ENCODE measurements at places on chromosomes 3 and 15.

GRCh38 chr15:77588126-77588525 lies 44.6 kb downstream of the LINGO1 start:
- no peak for DNase-seq

- DNase-seq = no peak
These were observed 323.4 kb downstream of the PTPRG start for GRCh38 chr3:61884794-61885193.

GRCh38 chr15:51625236-51625635 lies 2.7 kb upstream of the DMXL2 start:
- no peak for DNase-seq

DNA sequence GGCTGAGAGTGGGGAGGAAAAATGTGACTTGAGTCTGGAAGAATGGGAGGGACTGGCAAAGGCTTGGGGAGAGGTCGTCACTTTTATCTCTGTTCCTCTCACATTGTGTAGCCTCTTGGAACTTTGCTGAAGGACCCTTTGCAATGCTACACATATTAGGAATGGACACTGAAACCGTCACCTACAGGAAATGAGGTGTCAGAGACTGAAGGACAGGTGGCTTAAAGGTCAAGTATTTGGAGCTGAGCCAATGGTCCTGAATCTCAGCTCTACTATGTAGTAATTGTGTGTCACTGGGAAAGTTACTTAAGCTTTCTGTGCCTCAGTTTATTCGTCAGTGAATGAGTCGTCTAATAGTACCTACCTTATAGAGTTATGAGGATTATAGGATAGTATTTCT lies 14.7 kb downstream of the MCTP2 start:
- DNase-seq = no peak

DNA sequence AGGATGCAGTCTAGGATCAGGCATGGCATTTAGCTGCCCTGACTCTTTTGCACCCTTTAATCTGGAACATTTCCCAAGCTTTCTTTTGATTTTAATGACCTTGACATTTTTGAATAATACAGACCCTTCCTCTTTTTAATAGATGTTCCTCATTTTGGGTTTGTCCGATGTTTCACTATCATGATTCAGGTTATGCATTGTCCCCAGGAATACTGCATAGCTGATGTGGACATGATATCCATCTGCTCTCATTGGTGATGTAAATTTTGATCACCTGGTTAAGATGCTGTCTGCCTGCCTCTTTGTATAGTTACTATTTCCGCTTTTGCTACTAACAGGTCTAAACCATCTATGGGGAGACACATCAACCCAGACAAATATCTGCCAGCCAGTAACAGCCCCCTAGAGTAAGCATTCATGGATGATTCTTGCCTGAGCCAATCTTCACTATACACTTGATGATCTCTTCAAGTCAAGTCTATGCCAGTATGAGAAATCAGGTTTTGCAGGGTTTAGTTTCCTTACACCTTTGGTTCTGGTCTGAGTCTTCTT lies 50.6 kb upstream of the ULK4 start:
- DNase-seq = no peak

DNA sequence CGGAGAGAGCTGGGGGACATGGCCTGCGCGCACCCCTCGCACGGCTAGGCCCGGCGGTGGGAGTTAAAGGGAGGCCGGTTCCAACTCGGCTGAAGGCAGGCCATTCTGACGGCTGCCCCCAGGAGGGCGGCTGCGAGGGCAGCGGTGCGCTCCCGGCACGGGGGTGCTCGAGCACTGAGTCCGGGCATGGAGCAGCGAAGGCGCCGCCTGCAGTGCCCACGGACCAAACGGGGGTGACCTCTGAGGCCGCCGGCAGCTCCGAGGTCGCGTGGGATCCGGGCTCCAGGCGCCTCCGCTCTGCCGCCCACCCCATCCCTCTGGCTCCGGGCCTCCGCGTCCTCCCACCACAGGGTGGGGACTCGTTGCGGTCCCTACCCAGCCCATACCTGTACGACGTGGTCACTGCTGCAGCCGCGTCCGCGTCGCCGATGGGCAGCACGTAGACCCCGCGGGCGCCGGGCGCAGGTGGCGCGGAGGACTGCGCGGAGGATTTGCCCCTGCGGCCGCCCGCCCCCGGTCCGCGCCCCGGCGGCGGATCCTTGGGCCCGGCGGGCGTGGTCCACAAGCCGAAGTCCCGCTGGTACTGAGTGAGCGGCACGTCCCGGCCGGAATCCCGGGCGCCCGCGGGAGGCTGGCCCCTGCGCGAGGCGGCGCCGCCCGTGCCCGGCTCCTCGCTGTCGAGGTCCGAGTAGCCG lies 469 bp downstream of the MAP6D1 start:
- no peak for DNase-seq

DNA sequence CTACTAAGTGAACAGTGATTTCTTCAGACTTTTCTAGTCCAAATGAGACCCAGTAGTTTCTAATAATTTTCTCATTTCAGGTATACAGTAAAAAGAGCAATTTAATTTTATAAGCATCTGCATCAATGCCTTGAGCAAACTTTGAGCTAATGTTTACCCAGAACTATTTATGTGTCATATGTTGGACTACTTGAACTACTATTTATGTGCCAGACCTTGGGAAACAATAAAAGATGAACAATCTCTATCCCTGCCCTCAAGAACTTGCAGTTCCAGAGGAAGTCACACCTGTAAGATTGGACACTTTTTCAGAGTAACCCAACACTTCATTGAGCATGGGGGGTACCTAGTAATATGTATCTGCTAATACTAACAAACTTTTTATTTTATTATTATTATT lies 2.3 kb upstream of the UBE3A start:
- no peak for DNase-seq

DNA sequence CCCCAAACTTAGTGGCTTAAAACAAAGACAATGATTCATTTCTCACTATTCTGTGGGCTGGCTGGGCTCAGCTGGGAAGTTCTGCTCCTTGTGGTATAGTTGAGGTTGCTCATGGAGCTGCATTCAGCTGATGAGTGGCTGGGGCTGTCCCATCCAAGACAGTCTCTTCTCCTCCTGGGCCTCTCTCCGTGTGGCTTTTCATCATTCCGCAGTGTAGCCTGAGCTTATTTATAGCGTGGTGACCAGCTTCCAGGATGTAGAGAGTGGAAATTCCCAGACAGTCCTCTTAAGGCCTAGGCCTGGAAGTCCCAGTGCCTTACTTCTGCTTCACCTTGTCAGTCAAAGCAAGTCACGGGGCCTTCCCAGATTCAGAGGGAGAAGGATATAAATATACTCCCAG lies 136.7 kb upstream of the DAZL start:
- DNase-seq = no peak

DNA sequence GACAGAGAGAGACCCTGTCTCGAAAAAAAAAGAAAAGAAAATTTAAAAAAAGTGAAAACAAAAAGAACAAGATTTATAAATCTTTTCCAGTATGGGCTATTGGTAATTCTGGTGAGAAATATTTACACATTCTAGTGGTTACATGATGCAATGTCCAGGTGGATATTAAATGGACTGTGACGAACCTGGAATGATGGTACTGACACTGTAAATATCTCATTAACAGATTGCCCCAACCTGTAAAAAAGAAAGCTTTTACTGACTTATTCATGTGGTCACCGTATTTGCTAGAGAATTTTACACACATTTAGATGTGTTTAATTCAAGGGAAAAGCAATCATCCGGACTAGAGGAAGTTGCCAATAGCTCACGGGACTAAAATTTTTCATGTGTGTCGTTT lies 162.1 kb upstream of the LRIG1 start:
- DNase-seq = no peak

DNA sequence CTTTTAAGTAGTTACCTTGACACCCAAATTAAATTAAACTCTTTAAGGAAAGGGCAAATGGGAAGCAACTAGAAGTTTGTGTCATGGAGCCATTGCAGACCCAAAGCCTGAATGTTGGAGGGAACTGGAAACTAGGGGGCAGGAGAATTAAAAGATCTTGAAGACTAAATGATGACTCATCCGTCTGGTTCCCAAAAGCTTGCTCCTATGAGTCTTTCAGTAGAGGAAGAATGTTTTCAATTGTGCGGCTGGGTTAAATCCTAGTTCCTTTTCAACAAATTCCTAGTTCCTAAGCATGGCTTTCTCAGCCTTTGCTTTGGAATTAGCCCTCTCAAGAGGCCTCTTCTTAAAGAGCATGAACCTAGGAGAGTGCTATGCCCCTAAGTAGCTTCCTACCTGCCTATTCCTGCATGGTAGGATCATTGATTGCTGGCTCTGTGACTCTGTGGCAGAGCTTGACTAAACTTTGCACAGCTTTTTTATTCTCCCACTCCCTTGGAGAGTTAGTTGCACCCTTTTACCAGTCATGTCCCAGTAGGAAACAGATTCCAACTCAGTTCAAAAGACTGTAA lies 17.7 kb downstream of the CLEC3B start:
- no peak for DNase-seq

GRCh38 chr3:44066806-44067205 lies 174.9 kb upstream of the TOPAZ1 start:
- DNase-seq = no peak

DNA sequence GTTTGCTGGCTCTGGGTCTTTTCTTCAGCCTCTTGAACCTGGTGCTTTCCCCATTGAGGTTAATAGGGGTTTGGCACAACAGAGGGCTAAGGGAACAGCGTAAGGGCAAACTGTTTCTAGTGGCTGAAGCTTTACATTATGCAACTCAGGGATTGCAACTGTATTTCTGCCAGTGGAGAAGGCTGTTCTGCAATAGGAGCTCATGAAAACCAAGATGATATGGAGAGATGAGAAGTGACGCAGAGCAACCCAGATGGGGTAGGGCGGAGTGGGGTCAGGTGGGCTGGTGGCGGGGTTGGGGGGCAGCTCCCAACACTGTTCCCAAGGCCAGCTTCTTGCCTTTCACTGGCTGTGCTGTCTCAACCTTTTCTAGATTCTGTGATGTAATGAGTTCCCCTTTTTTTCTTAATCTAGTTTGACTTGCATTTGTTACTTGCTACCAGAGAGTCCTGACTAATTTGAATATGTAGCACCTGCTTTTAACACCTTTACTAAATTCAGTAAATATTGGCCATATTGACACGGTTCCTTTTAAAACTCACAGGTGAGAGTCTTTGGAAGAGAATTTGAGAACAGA lies 7.2 kb downstream of the GXYLT2 start:
- no peak for DNase-seq

DNA sequence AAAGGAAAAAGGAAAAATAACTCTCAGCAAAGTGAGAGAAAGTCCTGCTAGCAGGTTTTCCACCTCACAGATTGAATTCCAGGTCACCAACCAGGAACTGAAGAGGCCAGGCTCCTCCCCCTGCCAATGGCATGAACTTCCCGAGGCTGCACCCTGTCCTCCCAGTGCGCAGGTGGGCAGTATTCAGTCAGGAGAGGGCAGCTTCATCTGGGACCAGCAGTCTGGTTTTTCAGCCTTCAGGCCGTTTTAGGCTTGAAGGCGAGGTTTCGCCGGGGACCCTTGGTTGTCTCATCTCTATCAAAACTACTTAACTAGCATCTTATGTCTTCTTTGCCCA lies 41.2 kb downstream of the TRAT1 start:
- DNase-seq = no peak

DNA sequence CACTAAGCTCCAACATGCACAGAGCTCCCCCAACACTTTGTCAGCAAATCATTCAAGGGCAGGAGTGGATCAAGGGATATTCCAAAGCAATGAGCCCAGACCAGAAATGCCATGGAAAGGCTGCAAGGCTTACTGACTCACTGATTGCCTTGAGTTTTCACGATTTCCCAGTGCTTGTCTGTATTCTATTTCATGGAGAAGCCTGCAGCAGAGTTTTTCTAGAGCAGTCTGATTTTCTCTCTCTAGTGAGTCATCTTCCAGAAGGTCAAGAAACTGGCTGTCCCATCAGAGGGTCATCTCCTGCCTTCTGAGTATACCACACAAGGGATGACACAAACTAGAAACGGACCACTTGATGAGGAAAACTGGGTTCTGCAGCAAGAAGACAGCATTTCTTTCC lies 16.5 kb downstream of the LMCD1 start:
- no peak for DNase-seq

DNA sequence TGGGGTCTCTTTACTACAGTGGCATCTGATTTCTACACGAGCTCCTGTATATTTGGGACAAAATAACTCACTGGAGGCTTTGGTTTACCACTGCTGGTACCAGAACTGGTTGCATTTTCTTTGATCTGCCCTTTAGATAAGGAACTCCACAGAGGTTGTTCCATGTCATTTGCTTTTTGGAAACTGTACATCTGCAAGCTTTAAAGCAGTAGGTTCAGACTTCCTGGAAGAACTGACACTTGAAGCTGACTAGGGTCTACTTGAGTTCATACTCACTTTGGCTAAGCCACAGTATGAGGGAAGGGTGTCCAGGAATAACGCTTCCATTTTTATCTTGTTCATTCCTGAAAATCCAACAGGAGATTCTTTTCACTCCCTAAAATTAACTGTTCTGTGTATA lies 86.4 kb downstream of the WWTR1 start:
- no peak for DNase-seq

GRCh38 chr3:190116551-190117067 lies 4.1 kb downstream of the P3H2 start:
- no peak for DNase-seq

GRCh38 chr3:9553948-9554513 lies 409 bp upstream of the LHFPL4 start:
- no peak for DNase-seq

DNA sequence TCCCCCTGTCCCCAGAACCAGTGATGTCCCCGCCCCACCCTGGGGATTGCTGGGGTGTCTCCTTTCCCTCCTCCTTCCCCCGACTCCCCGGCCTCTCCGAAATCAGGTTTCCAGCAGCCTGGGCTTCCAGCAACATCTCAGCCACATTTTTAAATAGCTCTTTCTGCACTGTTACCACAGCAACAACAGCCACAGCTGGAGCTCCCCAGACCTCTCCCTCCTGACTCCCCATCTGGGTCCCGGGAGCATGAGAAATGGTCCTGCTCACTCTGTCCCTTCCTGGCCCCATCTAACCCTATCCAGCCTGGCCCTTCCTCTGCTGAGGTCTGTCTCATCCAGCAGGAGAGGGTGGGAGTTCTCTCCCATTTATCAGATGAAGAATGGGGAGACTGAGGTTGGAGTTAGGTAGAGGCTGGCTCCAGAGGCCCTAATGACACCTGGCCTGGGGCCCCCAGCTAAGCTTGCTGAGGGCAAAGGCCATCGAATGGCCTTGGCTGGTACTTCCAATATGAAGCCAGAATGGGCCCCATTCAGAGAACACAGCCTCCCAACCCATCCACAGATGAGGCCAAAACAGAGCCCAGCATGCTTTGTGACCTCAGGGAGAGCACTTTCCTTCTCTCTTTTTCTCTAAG lies 1.5 kb downstream of the CAMK1 start:
- DNase-seq = no peak

DNA sequence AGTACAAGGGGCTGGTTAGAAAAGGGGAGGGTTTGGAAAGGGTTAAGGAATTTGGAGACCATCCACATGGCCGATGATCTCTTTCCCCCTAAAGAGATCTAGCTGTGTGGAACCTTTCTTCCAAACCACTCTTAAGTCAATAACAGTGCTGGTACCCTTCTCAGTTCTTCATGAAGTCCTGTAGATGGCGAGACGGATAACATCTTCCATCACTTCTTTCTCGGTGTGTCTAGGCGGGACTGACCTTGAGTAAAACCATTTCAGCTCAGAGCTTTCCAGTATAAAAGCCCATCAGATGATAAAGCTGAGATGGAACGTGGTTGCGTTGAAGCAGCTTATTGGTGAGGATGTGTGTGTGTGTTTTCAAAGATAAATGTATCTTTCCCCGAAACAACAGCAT lies 151.5 kb upstream of the BHLHE40 start:
- DNase-seq = no peak

Measured in Panc1 (cell line).